GM04504 (cell line): ENCODE measurements at places on chromosomes 12 and 14.

DNA sequence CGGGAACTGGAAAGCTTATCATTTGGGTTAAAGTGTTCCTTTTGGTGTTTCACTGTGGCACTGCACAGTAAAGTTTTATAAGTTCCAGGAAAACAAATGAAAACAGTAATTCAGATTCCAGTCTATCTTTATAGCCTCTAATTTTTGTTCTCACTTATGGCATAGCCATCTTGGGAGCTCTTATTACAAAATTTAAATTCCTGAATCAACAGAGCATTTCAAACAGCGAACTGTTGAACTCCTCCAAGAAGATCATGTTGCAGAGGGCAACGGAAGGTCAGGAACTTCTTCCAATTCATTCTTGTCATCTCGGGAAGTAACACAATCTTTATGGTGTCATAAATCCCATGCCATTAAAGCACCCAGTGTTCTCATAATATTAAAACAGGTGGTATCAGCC lies 229.1 kb downstream of the KCNC2 start:
- no peak for DNase-seq

- no peak for DNase-seq
Observed at GRCh38 chr12:77122661-77123060, 57.3 kb upstream of the E2F7 start.

DNA sequence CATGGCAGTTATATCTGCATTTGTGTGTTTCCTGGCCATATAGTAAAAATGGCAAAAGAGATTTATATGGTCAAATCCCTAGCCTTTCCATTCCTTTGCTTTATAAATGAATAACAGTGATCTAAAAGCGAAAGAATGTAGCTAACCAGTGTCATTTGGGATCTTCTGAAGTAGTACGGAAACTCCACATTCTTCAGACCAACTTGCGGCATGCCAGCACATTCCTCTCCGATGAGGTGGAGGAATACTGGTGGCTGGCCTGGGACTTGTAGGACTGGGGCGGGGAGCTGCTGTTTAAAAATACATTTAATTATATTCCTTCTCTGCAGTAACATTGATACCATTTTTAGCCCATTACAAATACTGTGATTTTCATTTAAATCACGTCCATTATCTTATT lies 85.3 kb downstream of the SAMD4A start:
- peak; percentile 98 for DNase-seq

- no peak for DNase-seq
Observed at GRCh38 chr12:116656306-116656705, 81.6 kb downstream of the SPRING1 start.

- no peak for DNase-seq
Observed at GRCh38 chr14:95543021-95543420, 8.2 kb downstream of the GLRX5 start.

DNA sequence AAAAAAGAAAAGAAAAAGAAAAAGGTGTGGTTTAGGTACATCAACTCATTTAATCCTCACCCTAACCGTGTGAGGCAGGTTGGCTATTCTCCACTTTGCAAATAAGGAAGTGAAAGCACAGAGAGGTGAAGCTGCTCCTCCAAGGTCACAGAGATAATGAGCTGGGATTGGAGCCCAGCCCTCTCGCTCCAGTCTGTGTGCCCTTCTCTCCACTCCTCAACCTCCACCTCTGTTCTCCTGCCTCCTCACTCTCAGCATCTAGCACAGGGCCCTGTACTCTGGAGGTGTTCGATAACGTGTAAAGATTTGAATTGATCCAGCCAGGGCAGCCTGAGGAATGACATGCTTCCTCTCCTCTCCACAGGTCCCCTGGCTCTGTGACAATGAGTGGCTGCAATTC lies 502.3 kb downstream of the TMEM132D start:
- DNase-seq, result no peak

DNA sequence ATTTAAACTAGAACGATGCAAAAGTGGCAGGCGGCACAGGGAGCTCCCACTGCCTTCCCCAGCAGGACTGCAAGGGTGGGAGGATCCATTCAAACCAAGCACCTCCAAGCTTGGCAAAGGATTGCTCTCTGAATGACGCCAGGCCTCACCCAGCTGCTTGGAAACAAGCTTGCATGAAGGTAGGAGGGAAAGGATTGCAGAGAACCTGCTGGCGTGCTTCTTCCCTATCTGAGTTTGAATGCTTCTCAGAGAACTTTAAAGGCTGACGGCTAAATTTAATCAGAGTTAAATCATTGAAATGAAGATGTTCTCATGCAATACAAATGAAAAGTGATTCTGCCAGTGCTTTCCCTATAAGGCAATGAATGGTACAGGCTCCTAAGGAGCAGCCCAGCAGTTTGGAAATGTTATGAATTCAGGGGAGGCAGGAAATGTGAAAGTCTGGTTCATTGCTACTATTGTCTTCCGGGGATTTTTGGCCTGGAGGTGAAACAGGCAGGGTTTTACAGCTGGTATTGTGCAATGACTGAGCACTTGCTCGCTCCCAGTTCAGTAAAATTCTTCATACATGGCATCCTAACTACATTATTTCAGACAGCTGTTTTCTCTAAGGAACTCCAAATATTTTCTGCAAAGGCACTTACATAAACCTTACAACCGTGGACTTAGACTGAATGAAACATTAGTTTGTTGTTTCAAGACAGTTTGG lies 31.9 kb upstream of the DUSP6 start:
- peak; percentile 91 for DNase-seq

DNA sequence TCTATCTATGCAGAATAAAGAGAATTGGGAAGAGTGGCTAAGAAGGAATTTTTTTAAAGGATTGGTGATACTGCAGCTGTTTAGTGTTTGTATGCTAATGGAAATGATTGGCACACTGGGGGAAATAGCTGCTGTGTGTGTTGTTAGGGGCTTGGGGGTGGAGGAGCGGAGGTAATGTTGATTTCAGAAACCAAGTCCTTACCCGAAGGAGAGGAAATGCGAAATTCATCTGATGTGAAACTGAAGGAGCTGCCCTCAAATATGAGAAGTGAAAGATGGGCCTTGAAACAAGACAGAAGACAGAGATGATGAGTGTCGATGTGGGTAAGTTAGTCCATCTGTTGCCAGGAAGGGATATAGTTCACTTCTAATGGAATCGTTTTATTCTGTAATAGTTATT lies 21.2 kb upstream of the RNASE12 start:
- no peak for DNase-seq

- DNase-seq, result no peak
Observed at GRCh38 chr14:100088226-100088625, 23.0 kb downstream of the EVL start.

DNA sequence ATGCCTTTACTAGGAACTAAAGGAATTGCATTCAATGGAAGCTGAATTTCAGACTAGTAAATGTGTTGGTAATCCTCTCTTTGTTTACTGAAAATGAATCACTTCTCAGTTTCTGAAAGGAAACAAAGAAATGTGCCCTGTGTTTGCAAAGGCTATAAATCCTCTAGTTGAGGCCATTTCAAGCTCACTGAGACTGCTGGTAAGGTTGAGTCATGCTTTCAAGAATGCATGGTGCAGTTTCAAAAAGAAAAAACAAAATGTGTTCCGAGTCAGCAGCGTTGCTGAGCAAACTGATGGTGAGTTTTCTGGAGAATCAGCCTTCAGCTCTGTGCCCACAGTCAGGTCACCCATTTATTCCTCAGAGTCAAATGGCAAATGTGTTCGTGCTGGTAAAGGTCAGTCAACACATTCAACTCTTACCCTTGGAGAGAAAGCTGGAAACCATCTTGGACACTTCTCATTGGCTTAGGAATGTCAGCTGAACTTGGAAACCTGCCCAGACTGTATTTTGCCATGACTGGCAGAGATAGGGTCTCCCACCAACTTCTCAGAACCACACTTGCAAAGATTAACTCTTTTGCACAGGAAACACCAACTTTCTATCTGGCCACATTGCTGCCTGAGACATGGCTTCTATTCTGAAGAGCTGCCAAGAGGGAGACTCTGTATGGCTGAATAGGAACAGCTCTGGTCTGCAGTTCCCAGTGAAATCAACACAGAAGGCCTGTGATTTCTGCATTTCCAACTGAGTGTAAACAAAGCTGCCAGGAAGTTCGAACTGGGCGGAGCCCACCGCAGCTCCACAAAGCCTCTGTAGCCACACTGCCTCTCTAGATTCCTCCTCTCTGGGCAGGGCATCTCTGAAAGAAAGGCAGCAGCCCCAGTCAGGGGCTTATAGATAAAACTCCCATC lies 484.4 kb downstream of the ATP23 start:
- peak; percentile 90 for DNase-seq

- no peak for DNase-seq
Observed at GRCh38 chr12:10901427-10901826, 7.9 kb downstream of the TAS2R13 start.

DNA sequence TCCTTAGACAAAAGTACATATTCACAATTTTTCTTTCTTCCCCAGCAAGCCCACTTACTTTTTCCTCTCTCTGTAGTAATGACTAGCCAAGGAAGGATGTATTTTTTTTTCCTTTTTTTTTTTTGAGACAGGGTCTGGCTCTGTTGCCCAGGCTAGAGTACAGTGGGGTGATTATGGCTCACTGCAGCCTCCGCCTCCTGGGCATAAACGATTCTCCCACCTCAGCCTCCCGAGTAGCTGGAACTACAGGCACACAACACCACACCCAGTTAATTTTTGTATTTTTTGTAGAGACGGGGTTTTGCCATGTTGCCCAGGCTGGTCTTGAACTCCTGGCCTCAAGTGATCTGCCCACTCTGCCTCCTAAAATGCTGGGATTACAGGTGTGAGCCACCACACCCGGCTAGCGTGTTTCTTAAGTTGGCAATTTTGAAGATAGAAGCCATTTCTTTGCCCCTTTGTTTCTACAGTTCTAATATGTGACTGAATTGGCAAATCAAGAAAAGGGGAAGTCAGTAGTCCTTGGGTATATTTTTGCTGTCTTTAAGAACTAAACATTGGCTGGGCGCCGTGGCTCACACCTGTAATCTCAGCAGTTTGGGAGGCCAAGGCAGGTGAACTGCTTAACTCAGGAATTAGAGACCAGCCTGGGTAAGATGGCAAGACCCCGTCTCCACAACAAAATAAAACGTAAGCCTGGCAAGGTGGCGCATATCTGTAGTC lies 3.2 kb upstream of the NACA start:
- no peak for DNase-seq

GRCh38 chr14:89524412-89524811 lies 107.4 kb upstream of the FOXN3 start:
- DNase-seq, result no peak
